ENCODE measurements at places on chromosomes 5 and 9. TPM values are rescaled to one million over a fixed set of nuclear protein-coding genes. Genes with fewer than 3 reads are reported as not detected.

CCDC187 gene
- 0.03 TPM for total RNA-seq

MUSK gene
- total RNA-seq = 1.2 TPM

DNA sequence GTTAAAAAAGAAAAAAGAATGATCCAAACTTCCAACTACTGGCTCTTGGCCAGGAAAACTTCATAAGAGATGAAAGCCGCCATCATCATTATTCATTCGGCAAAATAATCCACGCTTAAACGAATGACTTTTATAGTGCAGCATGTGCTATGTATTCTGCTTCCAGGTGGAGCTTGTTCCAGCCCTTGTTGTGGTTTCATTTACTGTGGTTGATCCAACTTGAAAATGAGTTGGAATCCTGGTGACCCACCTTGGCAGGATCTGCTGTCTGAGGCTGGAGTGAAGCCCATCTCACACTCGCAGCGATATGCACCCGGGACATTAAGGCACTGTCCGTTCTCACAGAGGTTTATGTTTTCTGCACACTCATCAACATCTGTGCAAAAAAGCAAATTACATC, 209.6 kb downstream of the FBN2 start:
- no peak for DNase-seq

DNA sequence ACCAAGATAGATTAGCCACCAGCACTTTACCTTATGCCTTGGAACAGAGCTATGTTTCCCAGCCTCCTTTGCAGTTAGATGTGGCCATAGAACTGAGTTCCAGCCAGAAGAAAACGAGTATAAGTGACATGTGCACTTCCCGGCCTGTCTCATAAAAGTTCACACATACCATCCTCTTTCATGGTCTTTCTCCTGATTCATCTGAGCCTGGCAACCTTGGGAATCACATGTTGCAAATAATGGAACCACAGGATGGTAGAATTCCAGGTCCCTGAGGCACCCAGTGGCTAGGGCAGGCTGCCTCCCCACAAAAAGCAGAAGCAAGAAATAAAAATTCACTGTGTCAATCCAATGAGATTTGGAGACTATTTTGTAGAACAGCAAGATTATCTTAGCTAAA, 128.1 kb downstream of the PDE4D start:
- no peak for DNase-seq

DNA sequence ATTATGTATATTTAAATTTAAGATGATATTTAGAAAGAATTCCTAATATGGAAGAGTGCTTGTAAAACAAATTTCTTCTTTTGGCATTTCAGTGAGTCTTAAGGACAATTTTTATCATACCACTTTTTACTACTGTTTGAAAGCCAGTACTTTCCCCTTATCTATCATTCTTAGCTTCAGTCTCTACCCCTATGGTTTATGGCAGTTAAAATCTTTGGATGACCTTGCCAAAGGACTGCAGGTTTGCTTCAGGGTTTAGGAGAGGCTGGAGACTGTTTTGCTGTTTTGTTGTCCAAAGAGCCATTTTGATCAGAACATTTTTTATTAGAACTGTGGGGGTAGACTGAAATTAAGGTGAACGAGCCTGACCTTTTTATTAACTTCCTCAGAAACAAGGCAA, 30.8 kb downstream of the SLC38A9 start:
- no peak for DNase-seq

Data from cardiac septum (tissue), 1 donor.